ENCODE measurements at places on chromosomes 12 and 14. TPM values are rescaled to one million over a fixed set of nuclear protein-coding genes. Genes with fewer than 3 reads are reported as not detected.

- no peaks in the 10 kb centered on the region for H3K36me3 ChIP-seq
- H3K27me3 ChIP-seq, result no peaks in the 10 kb centered on the region
- DNase-seq, result no peak
- H3K4me1 ChIP-seq, result peaks cover 67% of the 10 kb centered on the region
- H3K27ac ChIP-seq, result peak overlapping the region; percentile 100
Observed at GRCh38 chr14:77043984-77044485, 15.5 kb upstream of the IRF2BPL start.

GRCh38 chr14:24093901-24094840, at the start of gene PCK2:
Gene PCK2, plus strand, starts transcription at chr14:24094311. Its CDS starts 95 bp downstream, at chr14:24094406.
- H3K4me1 ChIP-seq, result peaks cover 32% of the 10 kb centered on the region
- peak within 1 kb of the TSS; percentile 98 for H3K4me3 ChIP-seq
- DNase-seq, result peak; percentile 62
- no peaks in the 10 kb centered on the region for H3K27me3 ChIP-seq
- peak within 1 kb of the TSS; percentile 97 for H3K27ac ChIP-seq
- peaks cover 9% of the 10 kb centered on the region for H3K36me3 ChIP-seq

- H3K27ac ChIP-seq, result no peak overlapping the region
- no peaks in the 10 kb centered on the region for H3K27me3 ChIP-seq
- H3K4me3 ChIP-seq, result no peak overlapping the region
- peaks cover 34% of the 10 kb centered on the region for H3K4me1 ChIP-seq
Observed at GRCh38 chr12:11664101-11664500, 14.6 kb downstream of the ETV6 start.

DNA sequence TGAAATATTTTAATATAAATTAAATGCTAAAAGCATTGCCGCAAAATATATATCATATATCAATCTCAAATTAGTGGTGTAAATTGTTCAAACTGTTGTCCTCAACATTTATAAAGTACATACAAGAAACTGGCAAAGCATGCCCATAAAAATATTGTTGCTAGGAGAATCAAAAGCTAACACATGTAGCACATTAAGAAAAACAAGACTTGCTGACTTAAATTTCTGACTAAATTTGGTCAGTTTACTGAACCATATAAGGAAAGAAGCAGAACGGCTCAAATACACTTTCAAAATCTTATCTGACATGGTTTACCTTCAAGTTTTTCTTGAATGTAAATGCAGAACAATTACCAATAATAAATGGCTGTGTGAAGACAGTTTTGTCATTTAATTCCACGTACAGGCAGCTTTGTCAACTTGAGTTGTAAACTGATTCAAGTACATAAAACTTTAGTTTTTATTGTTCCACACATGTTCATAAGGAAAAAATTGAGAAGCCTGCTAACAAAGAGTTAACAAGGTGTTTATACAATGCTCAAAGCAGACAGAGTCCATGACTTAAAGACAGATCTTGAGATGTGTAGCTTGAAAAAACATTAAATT, 50.4 kb downstream of the PPP1R12A start:
- peaks cover 71% of the 10 kb centered on the region for H3K4me1 ChIP-seq
- H3K36me3 ChIP-seq, result no peaks in the 10 kb centered on the region
- H3K27me3 ChIP-seq, result no peaks in the 10 kb centered on the region
- no peak for DNase-seq

- H3K36me3 ChIP-seq, result no peaks in the 10 kb centered on the region
- no peaks in the 10 kb centered on the region for H3K4me1 ChIP-seq
- H3K27me3 ChIP-seq, result peaks cover 30% of the 10 kb centered on the region
- no peak overlapping the region for H3K4me3 ChIP-seq
Observed at GRCh38 chr14:36217732-36218131, 41.2 kb upstream of the PTCSC3 start.

The PROX2 gene
- total RNA-seq, result 0.52 TPM
